ENCODE measurements at places on chromosomes 5 and 9. TPM values are rescaled to one million over a fixed set of nuclear protein-coding genes. Genes with fewer than 3 reads are reported as not detected.

GRCh38 chr9:76646249-76646648, 118.0 kb upstream of the PCA3 start:
- no peak overlapping the region for H3K4me3 ChIP-seq
- H3K4me1 ChIP-seq, result peaks cover 20% of the 10 kb centered on the region
- H3K27me3 ChIP-seq, result no peaks in the 10 kb centered on the region

DNA sequence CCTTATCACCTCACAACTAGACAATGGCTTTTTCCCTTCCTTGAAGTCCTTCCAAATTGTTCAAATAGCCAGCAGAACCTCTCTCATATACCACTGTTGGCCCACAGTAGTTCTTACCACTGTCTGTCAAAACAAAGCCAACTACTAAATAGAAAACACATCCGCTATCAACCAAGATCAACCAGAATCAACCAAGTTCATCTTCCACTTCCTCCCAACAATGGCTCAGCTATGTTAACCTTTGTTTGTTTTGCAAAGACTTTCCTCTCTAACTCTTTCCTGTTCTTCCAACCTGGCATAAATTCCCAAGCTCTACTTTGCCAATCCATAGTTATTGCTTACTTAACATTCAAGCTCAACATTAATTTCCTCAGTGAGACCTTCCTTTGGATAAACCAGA, 15.2 kb downstream of the ELL2 start:
- H3K27ac ChIP-seq, result no peak overlapping the region
- no peaks in the 10 kb centered on the region for H3K27me3 ChIP-seq
- no peak overlapping the region for H3K4me3 ChIP-seq
- no peaks in the 10 kb centered on the region for H3K36me3 ChIP-seq
- peaks cover 14% of the 10 kb centered on the region for H3K4me1 ChIP-seq
- DNase-seq, result no peak

DNA sequence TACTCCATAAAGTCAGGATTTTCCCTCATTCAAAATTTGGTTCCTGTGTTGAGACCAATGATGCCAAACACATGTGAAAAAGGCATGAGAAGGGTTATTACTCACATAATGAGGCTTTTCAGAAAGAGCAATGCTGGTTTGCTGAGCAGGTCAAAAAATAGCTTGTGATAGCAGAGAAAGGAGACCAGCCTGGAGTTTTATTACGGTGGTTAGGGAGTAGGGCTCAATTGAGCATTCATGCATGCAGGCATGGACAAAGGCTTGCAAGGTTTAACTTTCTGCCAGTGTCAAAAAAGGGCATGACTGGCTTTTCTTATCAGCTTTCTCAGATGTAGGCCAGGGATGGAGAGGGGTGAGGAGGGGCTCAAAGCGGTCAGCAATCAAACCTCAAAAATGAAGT, 628.3 kb downstream of the DNAH5 start:
- DNase-seq, result no peak
- no peak overlapping the region for H3K4me3 ChIP-seq
- no peak overlapping the region for H3K27ac ChIP-seq
- H3K4me1 ChIP-seq, result no peaks in the 10 kb centered on the region
- no peaks in the 10 kb centered on the region for H3K27me3 ChIP-seq

PRRX2 gene
- 8.3 TPM for total RNA-seq

DNA sequence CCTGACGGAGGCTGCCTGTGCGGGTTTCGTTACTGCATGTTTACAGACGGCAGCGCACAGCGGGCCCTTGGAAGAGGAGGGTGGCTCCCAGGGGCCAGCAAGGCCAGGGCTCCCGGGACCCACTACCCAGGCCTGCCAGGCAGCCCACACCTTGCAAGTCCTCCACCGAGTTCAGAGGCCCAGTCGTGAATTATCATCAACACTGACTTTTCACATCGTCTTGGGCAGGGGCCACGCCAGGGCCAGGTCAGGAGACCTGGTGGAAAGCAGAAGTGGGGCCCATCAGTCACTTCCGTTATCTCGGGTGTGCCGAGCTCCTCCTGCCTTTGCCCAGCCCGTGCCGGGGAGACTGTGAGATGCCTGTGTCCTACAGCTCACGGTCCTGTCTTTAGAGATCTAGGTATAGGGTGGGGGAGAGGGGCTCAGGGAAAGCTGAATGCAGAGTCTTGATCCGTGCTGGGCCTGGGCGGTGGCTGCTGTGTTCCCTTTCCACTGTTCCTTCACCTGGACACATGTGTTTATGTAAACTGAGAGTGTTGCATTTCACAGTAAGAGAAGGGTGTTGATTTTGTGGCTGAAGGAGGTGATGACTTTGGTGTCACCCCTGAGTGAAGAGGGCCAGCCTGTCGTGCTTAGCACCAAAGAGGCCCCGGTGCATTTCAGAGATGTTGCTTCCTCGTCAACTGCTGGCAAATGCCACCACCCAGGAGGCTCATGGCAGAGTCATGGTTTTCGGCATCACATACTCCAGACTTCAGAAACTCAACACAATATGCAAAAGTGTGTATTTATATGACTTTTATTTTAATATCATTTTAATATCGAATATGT, 175.2 kb downstream of the GAPVD1 start:
- no peak overlapping the region for H3K27ac ChIP-seq
- H3K27me3 ChIP-seq, result no peaks in the 10 kb centered on the region
- DNase-seq, result no peak
- no peaks in the 10 kb centered on the region for H3K36me3 ChIP-seq

- DNase-seq, result no peak
- no peaks in the 10 kb centered on the region for H3K27me3 ChIP-seq
- no peak overlapping the region for H3K4me3 ChIP-seq
- no peaks in the 10 kb centered on the region for H3K4me1 ChIP-seq
- H3K27ac ChIP-seq, result no peak overlapping the region
- H3K36me3 ChIP-seq, result no peaks in the 10 kb centered on the region
Measured at GRCh38 chr9:80707120-80707519, 982.2 kb downstream of the TLE1 start.

KIF3A gene
- 11.2 TPM for total RNA-seq

DNA sequence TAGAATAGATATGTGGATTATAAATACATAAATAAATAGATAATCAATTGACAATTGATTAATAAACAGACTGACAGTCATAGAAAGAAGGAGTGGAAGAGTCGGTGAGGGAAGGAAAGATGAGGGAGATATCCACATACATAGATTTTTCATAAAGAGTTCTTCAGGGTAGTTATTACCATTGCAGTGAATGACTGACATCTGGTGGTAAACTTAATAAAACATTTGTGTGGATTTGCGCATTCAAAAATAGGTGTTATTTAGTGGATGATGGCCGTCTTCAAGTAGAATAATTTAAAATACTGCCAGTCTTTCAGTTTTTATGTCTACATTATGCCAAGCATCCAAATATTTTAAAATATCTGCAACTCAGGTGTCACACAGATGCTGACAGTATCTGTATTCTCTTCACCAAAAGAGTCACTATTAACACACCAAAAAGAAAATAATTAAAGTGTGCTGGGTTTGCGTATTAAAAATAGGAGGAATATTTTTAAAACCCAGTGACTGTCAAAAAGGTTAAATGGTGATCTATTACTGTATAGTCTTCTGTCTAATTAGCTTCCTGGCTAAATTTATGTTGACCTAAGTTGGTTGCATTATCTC, 78.8 kb downstream of the GIN1 start:
- no peaks in the 10 kb centered on the region for H3K27me3 ChIP-seq
- no peaks in the 10 kb centered on the region for H3K36me3 ChIP-seq
- no peak overlapping the region for H3K27ac ChIP-seq
- no peaks in the 10 kb centered on the region for H3K4me1 ChIP-seq
- peak; percentile 14 for DNase-seq

Measured in GM23338 (cell line).